CD4-positive, alpha-beta T cell treated with Interleukin-15 for 1 hour (primary cell): ENCODE measurements at places on chromosomes 6 and 20.

- DNase-seq, result no peak
Observed at GRCh38 chr6:17448165-17448564, 54.8 kb downstream of the CAP2 start.

DNA sequence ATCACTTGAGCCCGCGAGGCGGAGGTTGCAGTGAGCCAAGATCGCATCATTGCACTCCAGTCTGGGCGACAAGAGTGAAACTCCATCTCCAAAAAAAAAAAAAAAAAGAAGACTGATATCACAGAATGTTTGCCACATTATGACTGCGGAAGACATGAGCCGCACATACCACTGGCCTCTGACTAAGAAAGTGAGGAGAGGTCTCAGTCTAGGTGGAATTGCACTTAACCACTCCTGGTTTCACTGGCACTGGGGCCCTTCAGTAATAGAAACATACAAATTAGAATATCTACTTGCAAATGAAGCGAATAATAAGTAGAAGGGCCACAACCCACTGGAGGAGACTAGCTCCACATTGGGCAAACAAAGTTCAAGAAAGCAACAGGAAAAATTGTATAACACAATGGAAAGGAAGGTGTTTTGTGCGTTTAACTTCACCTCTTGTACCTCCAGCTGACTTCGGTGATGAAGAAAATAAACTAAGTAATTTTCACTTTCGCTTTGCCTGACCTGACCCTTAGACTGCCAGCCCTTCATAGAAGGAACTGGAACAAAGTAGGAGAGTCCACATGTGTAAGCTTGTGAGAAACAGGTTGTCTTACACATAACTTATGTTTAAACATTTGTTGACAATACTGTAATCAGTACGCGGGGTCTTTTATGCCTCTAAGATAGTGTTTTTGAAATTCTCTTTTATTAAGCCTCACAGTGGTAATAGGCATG is 147.5 kb upstream of the TSHZ2 start:
- DNase-seq, result no peak

DNA sequence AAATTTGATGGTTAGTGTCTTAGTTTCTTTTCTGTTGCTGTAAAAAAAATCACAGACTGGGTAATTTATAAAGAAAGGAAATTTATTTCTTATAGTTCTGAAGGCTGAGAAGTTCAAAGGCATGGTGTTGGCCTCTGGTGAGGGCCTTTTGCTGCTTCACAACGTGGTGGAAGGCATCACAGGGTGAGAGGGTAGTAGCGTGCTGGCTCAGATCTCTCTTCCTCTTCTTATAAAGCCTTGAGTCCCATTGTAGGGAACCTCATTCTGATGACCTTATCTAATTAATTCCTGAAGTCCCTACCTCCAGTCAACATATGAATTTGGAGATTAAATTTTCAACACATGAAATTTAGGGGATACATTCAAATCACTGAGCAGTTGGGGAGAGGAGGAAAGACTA is 62.0 kb downstream of the ARID1B start:
- DNase-seq, result no peak

DNA sequence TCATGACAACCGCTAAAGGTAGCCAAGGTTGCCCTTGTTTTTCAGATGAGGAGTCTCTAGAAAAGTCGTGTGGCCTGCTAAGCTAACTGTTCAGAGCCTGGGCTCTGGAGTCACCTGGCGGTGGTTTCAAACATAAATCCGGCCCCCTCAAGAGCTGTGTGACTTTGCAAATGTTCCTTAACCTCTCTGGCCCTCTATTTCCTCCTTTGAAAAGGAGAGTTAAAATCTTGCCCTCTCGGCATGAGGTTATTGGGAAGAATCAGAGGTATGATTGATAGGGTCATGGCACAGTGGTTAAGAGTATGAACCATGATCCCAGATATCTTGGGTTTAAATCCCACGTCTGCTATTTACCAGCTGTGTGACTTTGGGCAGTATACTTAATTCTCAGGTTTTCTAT is 5.6 kb upstream of the LBP start:
- no peak for DNase-seq

GRCh38 chr6:167108278-167108677 is 14.6 kb upstream of the CCR6 start:
- no peak for DNase-seq

- DNase-seq, result no peak
Observed at GRCh38 chr6:135121434-135121833, 59.7 kb upstream of the MYB start.

GRCh38 chr6:142827369-142827768 is 117.6 kb downstream of the HIVEP2 start:
- DNase-seq, result no peak

DNA sequence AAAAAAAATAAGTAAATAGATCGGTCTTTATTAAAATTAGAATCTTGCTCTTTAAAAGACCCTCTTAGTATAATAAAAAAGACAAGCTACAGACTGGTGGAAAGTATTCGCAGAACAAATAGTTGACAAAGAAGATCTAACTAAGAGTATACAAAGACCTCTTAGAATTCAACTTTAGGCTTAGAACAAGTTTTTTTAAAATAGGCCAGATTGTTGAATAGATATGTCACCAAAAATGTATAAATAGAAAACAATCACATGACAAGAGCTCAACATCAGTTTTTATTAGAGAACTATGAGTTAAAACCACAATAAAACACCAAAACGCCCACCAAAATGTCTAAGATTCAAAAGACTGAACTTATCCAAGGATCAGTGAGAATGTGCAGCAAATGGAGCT is 632.7 kb upstream of the PTCHD4 start:
- DNase-seq, result no peak

DNA sequence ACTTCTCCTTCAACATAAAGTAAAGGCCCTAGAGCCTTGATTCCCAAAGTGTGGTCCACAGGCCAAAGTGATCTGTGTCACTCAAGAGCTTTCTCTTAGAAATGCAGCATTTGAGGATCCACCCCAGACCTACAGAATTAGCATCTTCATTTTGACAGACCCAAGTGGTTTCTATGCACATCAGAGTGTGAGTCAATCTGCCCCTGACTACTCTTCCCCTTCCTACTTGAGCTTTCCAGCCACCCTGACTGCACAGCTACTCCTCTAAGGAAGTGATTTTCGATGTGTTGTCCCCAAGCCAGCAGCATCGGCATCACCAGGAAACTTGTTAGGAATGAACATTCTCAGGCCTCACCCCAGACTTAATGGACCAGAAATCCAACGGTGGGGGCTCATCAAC is 2.6 kb downstream of the MEP1A start:
- DNase-seq, result no peak

- no peak for DNase-seq
Observed at GRCh38 chr6:42249279-42249678, 31.6 kb upstream of the MRPS10 start.

- DNase-seq, result no peak
Observed at GRCh38 chr6:150332939-150333584, 35.8 kb upstream of the IYD start.

DNA sequence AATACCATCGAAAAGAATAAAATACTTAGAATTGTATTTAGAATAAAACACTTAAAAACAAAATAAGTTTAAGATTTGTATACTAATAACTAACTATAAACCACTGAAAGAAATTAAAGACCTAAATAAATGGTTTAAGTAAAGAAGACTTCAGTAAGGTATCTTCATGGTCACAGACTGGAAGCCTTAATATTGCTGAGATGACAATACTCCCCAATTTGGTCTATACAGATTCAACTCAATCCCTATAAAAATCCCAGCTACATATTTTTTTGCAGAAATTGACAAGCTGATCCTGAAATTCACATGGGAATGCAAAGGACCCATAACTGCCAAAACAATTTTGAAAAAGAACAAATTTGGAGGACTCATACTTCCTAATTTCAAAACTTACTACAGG is 18.9 kb downstream of the SERINC3 start:
- no peak for DNase-seq
